Frontal cortex (tissue), 4 donors: ENCODE measurements at places on chromosomes 2 and 18. TPM values are rescaled to one million over a fixed set of nuclear protein-coding genes. Genes with fewer than 3 reads are reported as not detected.
A peak's percentile ranks its signal among the peaks of the same experiment; 100 is the strongest.

- DNase-seq: no peak
Observed at GRCh38 chr2:105649534-105649933, 95.2 kb upstream of the NCK2 start.

DNA sequence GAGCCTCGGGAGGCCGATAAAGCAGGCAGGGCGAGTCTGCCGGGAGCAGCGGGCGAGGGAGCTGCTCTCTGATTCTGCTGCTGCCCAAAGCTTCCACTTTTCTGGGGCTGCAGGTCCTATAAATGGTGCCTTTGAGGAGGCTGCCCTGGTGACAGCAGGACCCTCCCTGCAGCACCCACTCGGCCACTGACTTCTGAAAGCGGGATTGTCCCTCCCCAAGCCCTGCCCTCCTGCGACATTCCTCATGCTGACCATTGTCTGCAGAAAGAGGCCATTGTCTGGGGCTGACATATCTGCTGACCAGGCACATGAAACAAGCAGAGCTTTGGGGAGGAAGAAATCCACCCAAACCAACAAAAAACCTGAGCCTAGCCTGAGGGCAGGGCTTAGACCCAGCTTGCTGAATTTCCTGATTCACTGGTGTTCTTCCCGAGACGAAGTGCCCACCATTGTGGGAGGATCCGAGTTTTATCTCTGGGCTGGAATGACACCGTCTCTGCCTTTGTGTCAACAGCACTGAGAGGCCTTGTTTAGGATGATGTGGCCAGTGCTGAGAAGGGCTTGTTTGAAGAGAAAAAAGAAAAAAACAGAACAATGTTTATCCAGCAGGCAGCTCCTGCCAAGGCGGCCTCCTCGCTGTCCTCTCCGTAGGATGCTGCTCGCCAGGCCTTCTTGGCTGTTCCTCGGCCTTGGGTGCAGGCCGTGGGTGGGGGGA, 129.7 kb downstream of the MYCN start:
- peak; percentile 50 for DNase-seq

- peak; percentile 46 for DNase-seq
Observed at GRCh38 chr2:45771261-45771660, 119.8 kb downstream of the PRKCE start.

GRCh38 chr2:2269426-2269825, 61.6 kb downstream of the MYT1L start:
- DNase-seq: no peak

DNA sequence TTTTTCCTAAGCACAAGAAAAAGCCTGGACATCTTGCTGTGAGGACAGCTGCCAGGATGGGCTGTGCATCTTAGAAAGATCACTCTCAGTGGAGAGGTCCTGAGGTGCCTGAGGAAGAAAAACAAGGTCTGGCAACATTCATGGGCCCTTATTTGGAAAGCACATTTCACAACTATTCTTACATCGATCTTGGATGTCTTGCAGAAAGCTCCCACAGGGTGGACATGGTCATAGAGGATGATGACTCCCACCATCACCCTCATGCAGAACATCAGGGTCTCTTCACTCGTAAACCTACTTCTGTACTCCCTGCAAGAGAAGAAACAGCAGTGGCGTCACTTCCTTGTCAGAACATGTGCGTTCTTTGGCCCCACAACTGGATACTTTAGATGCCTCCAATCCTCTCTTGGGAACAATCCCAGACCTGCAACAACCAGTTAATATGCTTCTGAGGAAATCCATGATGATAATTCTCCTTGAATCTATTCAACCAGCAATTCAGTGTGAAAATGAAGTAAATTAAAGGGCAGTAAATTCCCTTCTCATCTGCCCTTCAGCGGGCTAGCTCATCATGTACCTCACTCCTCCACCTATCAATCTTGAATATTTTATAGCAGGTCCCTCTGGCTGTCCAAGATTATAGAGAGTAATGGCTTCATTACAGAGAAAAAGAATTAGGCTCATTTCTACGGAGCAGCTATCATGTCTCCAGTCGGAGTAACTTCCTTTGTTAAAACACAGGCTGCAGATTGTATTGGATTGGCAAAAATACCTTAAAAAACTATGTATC, 106.2 kb downstream of the CYRIA start:
- no peak for DNase-seq

DNA sequence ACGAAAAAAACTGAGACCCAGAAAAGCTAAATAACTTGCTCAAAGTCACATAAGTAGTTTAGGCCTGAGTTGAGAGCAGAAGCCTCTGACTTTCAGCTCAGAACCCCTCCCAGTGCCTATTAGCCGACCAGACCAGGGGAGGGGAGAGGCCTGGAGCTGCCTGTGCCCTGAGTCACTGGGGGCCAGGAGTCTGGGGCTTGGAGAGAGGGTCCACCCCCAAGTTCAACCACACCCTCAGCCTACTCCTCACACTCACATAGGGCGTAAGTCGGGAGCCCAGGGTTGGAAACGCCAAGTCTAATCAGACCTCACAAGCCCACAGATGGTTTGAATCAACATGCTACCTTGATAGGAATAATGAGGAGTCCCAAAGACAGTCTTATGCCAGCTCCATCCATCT, 12.6 kb upstream of the PKDCC start:
- no peak for DNase-seq

DNA sequence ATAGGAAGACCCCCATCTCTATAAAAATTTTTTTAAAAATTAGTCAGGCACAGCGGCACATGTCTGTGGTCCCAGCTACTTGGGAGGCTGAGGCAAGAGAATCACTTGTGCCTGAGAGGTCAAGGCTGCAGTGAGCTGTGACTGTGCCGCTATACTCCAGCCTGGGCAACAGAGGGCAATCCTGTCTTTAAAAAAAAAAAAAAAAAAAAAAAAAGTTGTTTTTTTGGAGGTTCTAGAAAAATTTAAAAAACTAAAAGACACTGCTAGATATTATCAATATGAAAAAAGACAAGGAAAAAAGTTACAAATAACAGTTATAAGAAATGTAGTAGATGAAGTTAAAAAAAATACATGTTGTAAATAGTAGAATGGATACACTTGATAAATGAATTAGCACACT, 56.1 kb upstream of the C2orf15 start:
- DNase-seq: no peak

DNA sequence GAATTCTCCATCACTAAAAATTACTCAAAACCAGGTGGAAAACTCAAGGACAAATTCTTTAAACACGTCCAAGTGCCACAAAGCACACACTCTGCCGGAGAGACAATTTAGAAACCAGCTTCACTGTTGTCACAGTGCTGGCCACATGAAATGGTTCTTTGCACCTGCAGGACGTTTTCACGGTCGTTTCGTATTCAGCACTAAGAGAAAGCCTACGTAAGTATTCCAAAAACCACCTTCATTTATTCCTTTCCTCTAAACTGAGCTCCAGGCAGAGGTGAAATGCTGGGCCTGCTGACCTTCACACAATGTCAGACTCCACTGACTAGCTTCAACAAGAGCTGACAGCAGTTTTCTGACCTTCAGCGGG, 680 bp downstream of the ATP5F1A start:
- DNase-seq: no peak

DNA sequence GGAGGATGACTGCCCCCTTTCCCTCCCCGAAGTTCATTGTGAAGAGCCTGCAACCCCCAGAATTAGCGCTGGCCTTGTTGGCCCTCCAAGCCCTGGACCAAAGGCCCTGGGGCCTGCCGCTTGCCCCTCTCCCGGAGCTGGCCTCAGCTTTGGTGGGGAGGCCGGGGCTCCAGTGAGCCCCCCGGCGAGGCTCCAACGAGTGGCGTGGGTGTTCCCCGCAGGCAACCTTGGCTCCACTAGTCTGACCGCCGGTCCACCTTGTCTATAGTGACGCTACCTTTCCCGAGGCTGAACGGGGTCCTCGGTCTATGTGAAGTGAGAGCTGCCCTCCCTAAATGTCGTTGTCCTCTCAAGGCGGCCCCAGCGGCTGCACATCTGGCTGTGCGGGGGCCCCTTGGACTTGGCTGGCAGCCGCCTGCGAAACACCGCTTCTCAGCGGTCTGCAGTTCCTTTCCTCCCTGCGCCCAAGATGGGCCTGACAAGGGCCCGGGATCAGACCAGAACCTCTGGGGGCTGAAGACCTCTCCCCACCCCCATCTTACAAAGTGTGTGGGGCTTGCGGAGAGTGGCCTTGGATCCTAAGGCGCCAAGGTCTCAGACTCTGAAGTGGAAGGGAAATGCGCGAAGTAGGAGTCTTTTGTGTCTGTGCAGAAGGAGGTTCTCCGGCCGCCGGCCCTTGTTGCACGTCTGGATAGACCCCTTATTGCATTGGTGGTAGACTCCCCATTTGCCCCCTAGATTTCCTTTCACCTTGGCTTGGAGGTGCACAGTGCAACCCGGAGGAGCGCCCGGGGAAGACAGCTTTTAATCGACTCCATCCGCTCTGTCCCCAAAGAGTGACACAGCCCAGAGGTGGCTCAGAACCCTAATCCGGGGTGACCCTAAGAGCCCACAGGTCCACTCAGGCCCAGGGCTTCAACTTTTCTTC, 3.9 kb upstream of the HOXD10 start:
- no peak for DNase-seq

KCNIP3 gene
- total RNA-seq: 4.9 TPM

GAL3ST2 gene
- total RNA-seq: 0.41 TPM

GBX2 gene
- total RNA-seq: 0.41 TPM

STK17B gene
- 6.1 TPM for total RNA-seq

ITGB6 gene
- total RNA-seq: under 0.01 TPM
